ENCODE measurements at places on chromosomes 3 and 15.

GRCh38 chr3:98600412-98601095, 7.1 kb upstream of the CPOX start:
- DNase-seq: no peak

DNA sequence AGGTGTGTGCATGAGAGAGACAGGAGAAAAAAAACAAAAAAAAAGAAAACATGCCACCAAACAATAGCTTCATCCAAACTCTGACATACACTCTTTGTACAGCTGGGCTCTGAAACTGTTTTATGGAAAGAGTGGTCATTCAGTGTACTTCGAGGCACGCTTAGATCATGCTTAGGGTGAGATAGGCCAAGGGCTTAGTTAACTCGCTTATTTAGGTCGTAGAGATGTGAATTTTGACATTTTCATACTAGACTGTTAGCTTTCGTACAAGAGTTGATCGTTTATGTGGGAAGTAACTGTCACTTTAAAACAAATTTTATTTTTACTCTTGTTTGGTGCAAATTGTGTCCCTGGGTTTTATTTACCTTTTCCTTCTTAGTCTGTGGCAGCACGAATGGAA, 166.4 kb downstream of the GHSR start:
- no peak for DNase-seq

DNA sequence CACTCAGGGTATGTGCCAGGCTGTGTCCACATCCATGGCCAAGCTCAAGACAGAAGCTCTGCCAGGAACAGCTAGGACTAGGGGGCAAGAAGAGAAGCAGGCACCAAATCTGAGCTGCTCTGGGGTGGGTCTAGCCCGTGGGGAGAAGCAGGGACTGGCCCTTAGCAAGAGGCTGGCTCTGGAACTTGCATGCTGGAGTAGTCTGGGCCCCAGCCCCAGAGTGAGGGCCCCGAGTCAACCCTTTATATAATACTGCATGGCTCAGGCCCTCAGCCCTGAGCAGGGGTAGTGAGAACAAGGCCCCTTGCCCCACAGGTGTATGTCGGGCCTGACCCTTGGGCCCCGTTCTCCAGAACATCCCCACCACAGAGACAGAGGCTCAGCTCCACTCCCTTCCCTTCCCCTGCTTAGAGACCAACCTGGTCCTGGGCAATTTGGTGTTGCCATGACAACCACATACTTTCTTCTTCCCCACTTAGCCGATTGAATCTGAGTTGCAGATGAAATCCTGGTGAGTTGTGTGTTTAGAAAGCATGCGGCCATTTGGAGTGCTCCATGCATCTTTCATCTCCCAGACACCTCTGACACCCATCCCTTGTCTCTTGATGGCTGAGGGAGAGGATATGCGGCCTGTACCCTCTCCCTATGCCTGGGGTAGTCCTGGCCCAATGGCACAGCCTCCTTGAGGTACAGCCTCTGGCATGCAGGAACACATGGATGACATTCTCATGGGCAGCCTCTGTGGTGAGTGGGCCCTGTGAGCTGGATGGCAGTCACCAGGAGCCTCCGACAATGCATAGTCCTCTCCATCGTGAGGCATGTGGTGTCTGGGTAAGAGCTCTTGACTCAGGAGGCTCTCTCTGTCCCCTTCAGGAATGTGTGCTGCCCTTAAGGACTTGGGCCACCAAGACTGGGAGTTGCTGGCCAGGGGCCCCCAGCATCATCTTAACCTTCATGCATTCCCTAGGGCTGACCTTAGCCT, 29.2 kb upstream of the SFMBT1 start:
- no peak for DNase-seq

DNA sequence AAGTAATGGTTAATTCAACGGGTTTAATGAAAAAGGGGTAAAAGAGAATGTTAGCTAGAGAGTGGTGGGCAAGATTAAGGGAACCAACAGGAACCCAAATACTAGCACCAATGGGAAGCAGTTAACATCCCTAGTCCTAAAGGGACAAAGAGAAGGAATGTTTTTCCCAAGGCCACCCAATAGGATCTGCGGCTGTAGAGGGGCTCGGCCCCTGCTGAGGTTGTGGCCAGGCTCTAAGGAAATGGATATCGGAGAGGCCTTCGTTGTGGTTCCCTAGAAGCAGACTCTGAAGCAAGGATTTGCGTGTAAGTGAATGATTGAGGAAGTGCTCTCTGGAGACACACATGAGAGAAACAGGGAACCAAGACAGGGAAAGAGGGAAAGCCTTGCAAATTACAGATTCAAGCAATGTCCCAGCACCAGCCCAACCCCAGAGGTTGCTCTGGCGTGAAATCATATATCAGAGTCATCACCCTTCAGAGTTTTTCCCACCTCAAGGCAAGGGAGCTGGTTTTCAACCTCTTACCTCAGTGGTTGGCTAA, 83.6 kb upstream of the TNIK start:
- no peak for DNase-seq

GRCh38 chr3:60983906-60984305, 267.3 kb downstream of the FHIT start:
- no peak for DNase-seq

DNA sequence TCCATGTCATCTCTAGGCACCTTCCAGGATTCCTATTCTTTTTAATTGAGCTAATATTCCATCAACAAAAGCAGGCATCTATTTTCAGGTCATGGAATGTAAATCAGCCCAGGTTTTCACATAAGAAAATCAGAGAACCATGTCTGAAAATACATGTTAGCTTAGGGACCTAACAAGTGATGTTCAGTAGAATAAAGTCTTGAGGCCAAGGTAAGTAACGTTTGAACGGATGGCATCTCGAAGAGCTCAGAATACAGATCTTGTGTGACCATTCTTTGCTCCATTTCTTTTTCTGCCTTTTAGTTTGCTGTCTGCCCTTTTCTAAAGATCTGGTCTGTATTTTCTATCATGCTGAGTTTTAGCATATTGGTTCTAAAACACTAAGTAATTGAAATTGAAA, 16.5 kb upstream of the KCNMB2 start:
- no peak for DNase-seq

DNA sequence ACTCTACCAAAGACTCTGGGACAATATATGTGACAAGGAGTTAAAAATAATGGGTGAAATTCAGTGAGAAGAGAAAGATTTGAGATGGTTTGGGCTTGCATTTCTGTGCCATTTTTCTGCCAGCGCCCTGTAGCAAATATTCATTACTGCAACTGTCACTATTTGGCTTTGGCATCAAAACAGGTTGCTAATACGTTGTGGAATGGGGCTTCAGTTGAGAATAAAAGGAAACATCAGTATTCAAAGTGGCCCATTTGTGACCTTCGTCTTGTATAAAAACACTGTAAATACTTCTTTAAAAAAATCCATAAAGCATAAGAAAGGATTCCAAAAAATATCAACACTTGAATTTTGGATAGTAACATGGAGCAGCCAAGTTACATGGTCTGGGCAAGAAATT, 309.2 kb downstream of the ZNF385D start:
- DNase-seq: no peak

- DNase-seq: no peak
Measured at GRCh38 chr3:27802849-27803248, 80.7 kb upstream of the EOMES start.

DNA sequence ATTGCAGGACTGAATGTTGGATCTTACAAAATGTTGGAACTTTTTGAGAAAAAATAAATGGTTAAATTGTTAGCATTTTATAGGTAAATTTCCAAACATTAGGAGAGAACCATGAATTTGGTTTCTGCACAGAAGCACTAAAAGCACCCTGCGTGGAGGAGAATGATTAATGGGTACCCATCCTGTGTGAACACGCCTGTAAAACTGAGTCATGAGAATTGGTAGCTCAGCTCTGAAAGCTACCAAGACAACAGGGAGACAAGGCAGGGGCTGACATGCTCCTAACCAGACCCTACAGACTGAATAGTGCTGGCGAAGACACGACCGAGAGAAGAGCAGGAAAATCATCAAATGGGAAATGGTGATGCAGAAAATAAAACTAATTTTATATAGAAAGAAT, 32.4 kb upstream of the MTMR10 start:
- no peak for DNase-seq

DNA sequence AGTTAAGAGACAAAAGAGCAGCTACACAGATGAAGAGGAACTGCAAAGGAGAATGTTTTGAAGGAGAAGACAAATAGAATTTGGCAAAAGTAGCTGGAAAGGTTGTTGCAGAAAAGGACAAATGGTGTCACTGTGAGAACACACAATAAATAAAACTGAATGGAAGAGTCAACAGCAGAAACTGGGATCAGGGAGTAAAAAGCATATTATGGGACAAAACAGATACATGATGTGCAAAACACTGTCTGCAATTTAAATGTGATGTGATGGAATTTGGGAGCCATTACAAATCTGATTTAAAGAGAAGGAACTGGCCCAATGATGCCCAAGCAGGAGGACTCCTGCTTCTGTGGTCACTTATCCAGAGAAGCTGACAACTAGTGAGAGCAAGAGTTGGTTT, 46.1 kb downstream of the CD47 start:
- DNase-seq: no peak

- DNase-seq: no peak
Measured at GRCh38 chr3:88963003-88963402, 144.4 kb upstream of the EPHA3 start.

DNA sequence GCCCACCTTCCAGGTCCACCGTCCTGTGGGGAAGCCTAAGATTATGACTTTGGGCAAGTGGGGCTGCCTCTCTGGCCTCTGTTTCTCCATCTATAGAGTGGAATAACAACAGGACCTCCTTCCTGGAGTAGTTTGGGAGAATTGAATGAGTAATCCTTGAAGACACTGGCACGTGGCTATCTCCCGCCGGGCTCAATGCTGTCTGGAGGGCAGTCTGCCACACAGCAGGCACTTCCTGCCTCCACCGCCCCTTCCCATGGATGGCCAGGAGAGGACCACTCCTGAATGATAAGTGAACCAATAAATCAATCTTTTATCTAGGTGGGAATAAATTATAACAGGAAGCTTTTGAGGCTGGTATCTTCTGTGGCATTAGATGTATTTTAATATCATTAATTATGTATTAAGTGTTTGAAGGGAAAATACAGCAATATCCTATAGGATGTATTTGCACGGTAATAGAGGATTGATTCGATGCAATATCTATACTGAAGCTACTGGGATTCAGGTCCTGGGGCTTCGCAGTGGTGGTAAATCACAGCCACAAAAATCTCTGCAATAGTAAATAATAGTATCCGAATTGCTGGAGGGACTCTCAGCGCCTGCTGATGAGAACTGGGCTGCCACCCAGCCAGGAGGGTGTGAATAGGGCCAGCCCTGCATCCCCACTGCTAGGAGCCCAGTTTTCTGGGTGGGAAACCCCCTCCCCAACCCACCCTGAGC, 15.9 kb downstream of the MEGF11 start:
- DNase-seq: no peak

GRCh38 chr3:187977659-187978058, 176.3 kb upstream of the LPP start:
- DNase-seq: no peak

- DNase-seq: no peak
Measured at GRCh38 chr3:171953301-171954022, 85.9 kb upstream of the FNDC3B start.

GRCh38 chr3:150106740-150107428, 136.2 kb upstream of the PFN2 start:
- DNase-seq: no peak

DNA sequence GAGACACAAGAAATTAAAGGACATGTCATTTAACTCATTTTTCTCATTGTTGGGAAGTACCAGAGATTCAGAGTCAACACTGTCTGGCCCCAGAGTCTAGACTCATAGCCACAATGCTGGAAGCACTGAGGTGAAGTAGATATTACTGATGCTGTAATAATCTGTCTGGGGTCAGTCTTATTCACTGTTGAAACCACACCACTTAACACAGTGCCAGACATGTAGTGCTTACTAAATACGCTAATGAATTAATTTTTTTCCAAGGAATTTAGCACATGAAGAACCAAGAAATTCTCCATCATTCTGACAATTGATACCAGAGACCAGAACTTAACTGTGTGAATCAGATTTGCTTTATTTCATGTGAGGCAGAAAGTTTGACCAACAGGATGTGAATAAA, 150.8 kb upstream of the STAC start:
- no peak for DNase-seq

- DNase-seq: no peak
Measured at GRCh38 chr3:73389117-73389813, 235.5 kb downstream of the PDZRN3 start.

DNA sequence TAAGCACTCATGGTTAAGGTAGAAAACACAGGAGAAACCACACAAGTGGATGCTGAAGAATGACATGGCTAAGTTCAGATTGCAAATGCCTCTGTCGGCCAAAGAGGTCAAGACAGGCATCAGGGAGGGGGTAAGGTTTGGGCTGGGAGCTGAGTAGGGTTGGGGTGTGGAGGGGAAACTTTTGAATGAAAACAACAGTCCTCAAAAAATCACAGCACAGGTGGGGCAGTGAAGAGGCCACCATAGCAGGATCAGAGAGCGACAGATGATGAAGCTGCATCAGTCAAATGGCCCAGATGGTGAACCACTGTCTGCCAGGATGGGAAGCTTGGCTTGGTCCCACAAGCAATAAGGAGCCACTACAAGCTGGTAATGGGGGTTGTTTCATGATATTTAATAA, 74.9 kb downstream of the ADCY5 start:
- no peak for DNase-seq

- DNase-seq: no peak
Measured at GRCh38 chr3:163953526-163953925, 1124.8 kb downstream of the SI start.

- DNase-seq: no peak
Measured at GRCh38 chr15:44029940-44030568, 165.0 kb downstream of the FRMD5 start.

- DNase-seq: no peak
Measured at GRCh38 chr15:44718927-44719292, 7.6 kb downstream of the B2M start.

- no peak for DNase-seq
Measured at GRCh38 chr3:197748597-197749314, 927 bp upstream of the FYTTD1 start.

- DNase-seq: no peak
Measured at GRCh38 chr15:44676676-44677075, 13.2 kb upstream of the SPG11 start.

- no peak for DNase-seq
Measured at GRCh38 chr15:31487811-31488436, 161.3 kb downstream of the KLF13 start.

- no peak for DNase-seq
Measured at GRCh38 chr3:170421111-170421641, 2.5 kb downstream of the CLDN11 start.

GRCh38 chr15:44101286-44101685, 93.8 kb downstream of the FRMD5 start:
- no peak for DNase-seq

- no peak for DNase-seq
Measured at GRCh38 chr3:47669026-47669749, 90.5 kb upstream of the CSPG5 start.

GRCh38 chr3:14166877-14167603, 11.4 kb downstream of the XPC start:
- DNase-seq: no peak

- no peak for DNase-seq
Measured at GRCh38 chr3:112346491-112347122, 13.7 kb downstream of the CD200 start.

DNA sequence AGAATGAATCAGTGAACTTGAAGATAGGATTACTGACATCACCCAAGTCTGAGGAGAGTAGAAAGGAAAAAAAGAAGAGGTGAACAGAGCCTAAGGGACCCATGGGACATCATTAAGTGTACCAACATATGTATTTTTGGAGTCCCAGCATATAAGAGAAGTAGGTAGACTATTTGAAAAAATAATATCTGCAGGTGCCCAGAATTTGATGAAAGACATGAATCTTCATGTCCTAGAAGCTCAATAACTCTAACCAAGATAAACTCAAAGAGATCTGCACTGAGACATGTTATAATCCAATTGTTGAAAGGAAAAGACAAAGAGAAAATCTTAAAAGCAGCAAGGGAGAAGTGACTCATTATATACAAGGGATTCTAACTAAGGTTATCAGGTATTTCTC, 39.0 kb downstream of the SPESP1 start:
- no peak for DNase-seq

All from AG09319 (cell line).